Stimulated activated CD4-positive, alpha-beta T cell treated with anti-CD3 and anti-CD28 coated beads, TNF-alpha, amount 100 ng/mL, for 4 hours (primary cell): ENCODE measurements at places on chromosomes 2 and 18.

- DNase-seq = no peak
Measured at GRCh38 chr2:182887753-182888415, 21.4 kb upstream of the FRZB start.

- DNase-seq = no peak
Measured at GRCh38 chr2:216423071-216423470, 10.8 kb downstream of the SMARCAL1 start.

- no peak for DNase-seq
Measured at GRCh38 chr2:170783549-170783948, 13.4 kb downstream of the ERICH2 start.

GRCh38 chr2:47276061-47276460 lies 121.0 kb upstream of the STPG4 start:
- DNase-seq = no peak

- no peak for DNase-seq
Measured at GRCh38 chr2:47645246-47645645, 137.7 kb upstream of the MSH6 start.

DNA sequence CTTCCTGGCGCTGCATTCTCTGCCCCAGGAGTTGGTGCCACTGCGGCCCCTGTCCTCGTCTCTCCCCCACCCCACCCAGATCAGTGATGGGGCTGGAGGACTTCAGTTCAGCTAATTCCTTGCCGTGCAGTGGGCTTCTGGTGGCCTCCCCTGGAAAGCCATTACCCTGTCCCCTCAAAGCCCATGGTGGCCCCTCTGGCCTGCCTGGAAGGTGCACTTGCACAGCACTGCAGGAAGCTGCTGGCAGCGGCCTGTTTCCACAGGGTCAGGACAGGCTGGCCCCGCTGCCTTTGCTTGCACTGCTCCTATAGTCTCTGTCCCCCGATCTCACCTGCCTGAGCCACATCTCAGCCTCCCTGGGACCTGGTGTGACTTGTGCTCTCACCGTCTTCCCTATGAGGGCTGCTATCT lies 105.1 kb downstream of the USP40 start:
- DNase-seq = no peak

DNA sequence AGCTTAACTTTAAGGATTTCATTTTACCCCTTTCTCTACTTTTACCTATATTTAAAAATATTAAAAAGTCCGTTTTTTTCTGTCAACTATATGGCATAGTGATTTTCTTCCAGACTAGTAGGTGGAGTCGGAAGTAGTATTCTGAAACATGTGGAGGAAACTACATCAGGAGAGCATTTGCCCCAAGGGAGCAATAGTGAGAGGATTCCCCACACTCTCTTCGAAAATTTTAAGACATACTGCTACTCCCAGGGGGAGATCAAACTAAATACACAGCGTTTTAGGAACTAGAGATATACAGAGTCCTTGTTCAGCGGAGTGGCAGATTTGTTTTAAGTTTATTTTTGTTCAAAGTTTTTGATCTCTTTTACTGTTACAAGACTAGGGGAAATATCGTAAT lies 40.6 kb downstream of the METAP1D start:
- no peak for DNase-seq

DNA sequence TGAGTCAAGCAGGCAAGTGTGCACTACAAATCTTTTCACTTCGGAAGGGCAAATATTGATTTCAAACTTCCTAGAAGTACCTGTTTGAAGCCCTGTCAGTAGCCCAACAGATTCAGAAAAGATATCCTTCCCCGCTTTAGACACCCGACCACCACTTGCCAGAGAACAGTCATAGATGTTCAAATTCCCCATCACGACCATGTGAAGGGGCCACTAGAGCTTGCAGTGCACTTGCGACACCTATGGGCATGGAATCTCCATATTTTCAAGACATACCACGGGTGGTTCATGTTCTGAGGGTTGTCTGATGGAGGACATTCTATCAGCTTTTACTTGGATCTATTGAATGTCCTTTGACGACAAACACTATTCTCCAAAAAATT lies 23.8 kb downstream of the GNLY start:
- no peak for DNase-seq

GRCh38 chr2:50196775-50197480 lies 835.0 kb downstream of the NRXN1 start:
- DNase-seq = no peak

- DNase-seq = no peak
Measured at GRCh38 chr18:31487246-31488015, 10.5 kb upstream of the DSG2 start.

- no peak for DNase-seq
Measured at GRCh38 chr2:35428548-35428947, 927.0 kb upstream of the CRIM1 start.

DNA sequence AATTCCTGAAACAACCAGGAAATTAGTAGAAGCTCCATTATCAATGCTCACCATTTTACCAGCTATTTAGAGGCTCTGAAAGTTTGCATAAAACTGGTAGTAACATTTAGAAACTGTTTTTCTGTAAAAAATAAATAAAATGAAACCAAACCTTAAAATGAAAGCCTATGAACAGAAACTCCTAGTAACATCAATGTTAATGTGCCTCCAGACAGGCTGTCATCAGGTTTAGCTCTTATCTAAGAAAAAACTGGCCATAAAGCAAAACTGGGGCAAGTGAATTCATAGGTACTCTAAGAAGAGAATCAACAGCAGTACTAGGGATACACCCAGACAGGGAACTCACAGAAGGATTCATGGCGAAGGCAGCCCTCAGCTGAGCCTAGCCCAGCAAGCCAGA lies 8.0 kb downstream of the E2F6 start:
- no peak for DNase-seq

DNA sequence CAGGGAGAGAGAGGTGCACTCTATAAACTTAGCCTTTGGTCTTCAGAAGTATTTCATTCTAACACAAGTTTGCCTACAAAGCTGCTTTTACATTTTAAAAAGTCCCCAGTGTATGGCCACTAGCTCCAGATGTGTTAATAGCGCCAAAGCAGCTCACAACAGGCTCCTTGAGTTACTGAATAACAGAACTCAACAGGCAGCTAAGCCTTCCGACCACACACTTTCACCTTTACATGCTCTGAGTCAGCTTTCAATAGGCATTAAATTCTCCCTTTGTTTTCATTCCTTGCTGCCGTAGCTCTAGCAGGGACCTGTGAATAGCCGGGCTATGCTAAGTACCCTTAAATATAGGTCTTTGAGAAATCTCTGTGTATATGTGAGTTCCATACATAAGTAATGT lies 262.8 kb upstream of the PARD3B start:
- DNase-seq = no peak

DNA sequence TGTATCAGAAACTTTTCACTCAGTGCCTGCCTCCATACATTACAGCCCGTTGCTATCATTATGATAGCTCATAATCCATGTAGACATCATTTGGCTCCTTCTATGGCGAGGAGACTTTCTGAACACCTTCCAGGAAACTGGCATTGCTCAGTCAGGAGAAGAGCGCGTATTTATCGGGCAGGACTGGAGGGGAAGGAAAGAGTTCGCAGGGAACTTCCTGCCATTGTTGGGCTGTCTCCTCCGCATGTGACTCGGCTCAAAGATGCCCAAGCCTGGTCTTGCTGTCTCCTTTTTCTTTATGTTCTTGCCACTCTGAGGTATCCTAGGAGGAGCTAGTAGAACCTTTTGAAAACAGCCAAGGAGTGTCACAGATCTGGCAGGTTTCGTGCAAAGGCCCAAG lies 156.8 kb downstream of the CTIF start:
- DNase-seq = no peak

DNA sequence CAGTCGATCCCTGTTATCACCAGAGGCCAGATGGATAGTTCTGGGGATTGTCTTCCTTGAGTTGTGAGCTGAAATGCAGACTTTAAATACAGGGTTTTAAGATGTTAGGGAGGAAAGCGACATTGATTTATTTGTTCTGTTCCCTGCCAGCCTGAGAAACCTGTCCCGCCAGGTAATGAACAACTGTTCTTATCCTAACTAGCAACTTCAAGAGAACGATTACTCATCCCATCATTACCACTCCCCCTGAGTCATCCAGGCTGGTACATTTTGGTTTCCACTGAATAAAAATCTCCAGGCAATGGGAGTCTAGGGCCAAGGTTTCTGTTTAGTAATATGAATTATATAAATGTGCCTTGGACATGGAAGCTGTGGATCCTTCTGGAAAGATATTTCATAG lies 131.2 kb downstream of the LYPD6B start:
- no peak for DNase-seq

- no peak for DNase-seq
Measured at GRCh38 chr2:30683236-30683956, 123.8 kb downstream of the CAPN13 start.

- DNase-seq = no peak
Measured at GRCh38 chr2:123771928-123772632, 253.0 kb upstream of the CNTNAP5 start.
